ENCODE measurements at places on chromosomes 1 and 21. TPM values are rescaled to one million over a fixed set of nuclear protein-coding genes. Genes with fewer than 3 reads are reported as not detected.

Gene FLG2
- total RNA-seq, result not detected

- DNase-seq, result no peak
These were observed 1046.2 kb downstream of the BRINP3 start for GRCh38 chr1:189431447-189431846.

Gene ASCL5
- not detected for total RNA-seq

- no peak for DNase-seq
These were observed 128.5 kb upstream of the ZNHIT6 start for GRCh38 chr1:85836736-85837135.

Gene DMRTA2
- total RNA-seq, result not detected

DNA sequence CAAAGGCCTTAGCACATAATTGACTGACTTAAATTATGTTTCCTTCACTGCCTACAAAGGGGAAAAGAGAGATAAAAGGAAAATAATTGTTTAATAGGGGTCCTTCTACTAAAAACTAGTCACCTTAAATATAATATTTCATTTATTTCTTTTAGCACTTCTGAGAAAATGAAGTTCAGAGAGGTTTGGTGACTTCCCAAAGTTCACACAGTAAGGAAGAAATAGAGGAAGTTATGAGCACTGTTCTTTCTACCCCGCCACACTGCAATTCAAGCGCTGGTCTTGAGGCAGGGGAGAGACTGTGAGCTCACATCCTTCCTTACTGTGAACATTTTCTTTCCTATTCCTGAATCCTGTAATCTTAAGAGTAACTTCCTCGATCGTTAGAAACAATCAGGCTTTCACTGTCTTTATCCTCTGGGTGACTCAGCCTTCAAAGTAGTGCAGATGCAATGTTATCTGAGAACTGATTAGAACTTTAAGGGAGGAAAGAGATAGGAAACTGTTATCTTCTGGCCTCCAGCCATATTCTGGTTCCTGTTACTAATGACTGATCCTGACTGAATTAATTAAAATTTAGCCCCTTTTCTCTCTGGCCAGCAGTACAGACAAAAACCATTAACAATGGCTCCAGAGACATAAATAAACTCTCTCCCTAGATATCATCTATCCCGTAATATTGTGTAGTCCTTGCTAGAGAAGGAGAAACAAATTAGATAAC is 6.8 kb downstream of the RGS5 start:
- no peak for DNase-seq

DNA sequence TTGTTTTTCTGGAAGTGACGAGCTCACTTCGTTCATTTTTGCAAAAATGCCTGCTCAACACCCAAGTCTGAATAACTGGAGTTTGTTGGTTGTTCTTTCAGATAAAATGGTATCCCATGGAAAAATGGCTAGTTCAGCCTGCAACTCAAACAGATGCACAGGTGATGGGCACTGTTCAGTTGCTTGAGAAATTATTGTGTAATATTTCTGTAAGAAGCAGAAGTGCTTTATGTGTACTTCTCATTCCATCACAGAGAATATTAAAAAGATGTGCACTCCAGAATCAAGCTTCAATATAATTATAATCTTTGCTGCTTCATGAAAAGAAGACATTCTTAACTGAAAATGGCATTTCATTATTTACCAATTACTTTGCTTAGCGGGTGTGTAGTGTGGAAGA is 9.1 kb downstream of the SYT2 start:
- DNase-seq, result no peak

DNA sequence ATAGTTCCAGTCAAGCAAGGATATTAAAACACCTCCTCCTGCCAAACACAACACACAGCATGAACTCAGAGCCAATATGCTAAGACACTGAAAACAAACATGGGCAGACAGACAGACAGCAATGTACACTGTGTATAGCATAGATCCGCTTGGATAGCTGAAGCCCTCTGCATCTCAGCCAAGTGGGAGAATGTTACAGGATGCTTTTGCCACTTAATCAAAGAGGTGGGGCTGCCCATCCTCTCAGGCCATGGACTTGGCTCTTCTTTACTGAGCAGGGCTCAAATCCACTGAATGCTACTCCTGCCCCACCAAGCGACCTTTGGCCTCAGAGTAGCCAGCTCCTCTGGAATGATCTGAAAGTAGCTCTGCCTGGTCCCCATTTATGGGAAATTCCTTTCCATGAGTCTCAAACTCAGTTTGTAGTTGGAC is 64.7 kb upstream of the NGF start:
- DNase-seq, result no peak

DNA sequence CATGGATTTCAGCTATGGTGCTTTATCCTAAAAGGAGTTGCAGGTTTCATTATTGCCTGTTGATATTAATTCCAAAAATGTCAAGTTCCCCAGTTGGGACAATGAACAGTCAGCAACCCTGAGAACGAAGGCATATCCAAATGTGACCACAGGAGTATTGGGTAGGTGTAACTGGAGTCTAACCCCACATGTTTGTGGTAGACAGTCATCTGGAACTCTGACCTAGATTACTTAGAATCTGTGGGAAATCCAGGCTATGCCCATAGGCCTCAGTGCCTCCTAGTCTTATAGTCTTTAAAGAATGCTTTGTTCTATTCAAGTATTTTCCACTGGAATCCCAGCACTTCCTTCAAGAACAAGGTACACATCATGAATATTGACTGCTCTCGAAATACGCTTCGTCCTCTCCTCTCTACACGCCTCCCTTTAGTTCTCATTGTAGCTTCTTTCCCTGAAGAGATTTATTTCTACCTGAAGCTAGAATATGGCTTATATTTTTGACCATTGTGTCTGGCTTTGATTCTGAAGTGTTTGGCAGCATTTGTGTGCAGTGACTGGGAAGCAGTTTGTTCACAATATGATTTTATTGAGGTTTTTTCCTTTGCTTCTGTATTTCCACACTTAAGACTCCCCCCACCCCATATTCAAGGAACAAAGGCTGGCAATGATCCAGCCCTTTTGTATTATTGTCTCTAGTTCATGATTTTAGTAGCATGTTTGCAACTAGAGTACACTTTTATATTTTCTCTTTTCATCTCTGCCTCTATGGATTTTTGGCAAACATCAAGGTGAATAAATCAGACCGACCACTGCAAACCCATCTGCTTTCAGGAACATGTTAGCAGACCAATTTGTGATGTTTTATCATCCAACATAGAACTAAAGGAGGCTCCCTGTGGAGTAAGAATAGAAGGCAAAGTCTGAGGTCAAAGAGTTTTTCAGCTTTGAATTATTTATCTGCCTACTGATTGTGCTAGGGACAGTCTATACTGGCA is 178.6 kb downstream of the GPR52 start:
- DNase-seq, result no peak

GRCh38 chr1:208985231-208985630 is 598.3 kb upstream of the CAMK1G start:
- DNase-seq, result no peak

DNA sequence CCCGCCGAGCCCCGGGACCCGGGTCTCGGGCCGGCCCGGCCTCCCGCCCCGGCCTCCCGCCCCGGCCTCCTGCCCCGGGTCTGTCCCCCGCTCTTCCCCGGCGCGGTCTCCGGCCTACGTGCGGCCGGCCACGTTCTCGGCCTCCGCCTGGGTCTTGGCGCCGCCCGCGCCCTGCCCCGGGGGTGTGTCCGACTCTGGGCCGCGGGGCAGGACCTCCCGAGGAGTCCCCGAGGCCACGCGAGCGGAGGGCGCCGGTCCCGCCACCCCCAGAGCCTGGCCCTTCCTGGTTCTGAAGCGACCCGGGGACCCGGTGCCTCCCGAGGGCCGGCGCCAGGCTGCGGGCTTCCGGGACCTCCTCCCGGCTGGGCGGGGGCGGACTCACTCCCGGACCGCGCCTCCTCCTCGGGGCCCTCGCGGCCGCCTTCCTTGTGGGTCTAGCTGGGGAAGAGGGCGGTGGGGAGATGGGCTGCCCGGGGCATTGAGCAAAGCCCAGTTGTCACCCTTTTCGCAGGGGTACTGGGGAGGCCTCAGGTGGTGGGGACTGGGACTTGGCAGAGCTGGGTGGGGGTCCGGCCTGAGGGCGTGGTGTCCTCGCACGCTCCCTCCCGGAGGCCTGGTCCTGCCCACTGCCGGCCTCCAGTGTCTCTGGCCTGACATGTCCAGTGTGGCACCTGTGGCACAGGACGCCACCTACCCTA is 558 bp downstream of the PFKL start:
- peak; percentile 90 for DNase-seq

DNA sequence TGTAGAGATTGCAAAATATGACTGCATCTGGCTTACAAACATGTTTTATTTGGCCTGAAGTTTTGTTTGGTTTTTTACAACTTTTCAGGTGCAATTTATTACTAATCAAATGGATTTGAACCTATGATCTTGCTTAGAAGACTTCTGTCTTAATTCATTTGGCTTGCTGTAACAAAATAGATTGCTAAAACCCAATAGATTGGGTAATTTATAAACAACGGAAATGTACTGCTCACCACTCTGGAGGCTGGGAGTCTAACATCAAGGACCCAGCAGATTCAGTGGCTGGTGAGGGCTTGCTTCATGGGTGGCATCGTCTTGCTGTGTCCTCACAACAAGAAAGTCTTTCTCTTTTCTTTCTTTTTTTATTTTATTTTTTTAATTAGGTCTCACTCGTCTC is 72.9 kb downstream of the LBR start:
- no peak for DNase-seq

Data from Right ventricle myocardium inferior (tissue), 1 donor.